ENCODE measurements at places on chromosomes 11 and 22.

DNA sequence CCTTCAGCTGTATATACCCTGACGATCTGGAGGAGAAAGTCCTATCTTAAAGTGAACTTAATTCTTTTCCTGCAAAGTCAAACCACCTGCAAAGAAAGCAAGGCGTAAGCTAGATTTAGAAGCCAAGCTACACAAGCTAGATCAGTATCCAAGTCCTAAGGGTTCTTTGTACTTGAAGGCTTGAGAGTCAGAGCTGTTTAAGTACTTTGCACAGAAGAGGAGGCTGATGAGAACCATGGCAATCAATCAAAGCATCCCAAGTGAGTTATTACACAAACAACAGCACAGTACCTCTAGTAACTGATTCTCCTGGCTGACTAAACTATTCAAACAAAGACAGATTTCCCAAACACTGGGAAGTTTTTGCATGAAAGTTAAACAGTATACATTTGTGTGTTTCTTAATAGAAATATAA lies 1.9 kb downstream of the CDON start:
- DNase-seq, result no peak

- DNase-seq, result no peak
Measured at GRCh38 chr11:76770642-76771445, 12.3 kb upstream of the TSKU start.

- no peak for DNase-seq
Measured at GRCh38 chr22:25410849-25411248, 153.6 kb upstream of the GRK3 start.

DNA sequence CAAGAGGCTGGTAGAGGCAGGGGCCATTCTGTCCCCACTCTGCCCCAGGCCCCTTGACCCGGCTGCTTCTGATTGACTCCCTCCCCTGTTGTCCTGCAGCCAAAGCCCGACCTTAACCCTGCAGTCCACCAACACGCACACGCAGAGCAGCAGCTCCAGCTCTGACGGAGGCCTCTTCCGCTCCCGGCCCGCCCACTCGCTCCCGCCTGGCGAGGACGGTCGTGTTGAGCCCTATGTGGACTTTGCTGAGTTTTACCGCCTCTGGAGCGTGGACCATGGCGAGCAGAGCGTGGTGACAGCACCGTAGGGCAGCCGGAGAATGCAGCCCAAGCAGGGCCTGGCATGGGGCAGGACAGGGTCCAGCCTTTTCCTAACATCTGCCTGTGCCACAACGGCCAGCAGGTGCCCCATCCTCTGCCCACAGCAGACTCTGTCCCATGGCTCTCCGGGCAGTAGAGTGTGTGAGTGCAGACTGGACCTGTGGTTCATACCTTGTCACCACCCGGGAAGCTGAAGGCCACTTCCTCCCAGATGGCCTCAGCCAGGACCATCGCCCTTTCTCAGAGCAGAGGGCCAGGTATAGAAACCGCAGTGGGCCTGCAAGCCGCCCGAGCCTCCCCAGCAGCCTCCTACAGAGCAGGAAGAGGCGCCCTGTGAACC lies 26.8 kb upstream of the MGAT3 start:
- DNase-seq, result no peak

- DNase-seq, result no peak
Measured at GRCh38 chr11:15926071-15926470, 430.3 kb downstream of the SOX6 start.

GRCh38 chr11:58787903-58788302 lies 56.2 kb upstream of the GLYAT start:
- no peak for DNase-seq

- no peak for DNase-seq
Measured at GRCh38 chr11:123740787-123741158, 687 bp downstream of the ZNF202 start.

DNA sequence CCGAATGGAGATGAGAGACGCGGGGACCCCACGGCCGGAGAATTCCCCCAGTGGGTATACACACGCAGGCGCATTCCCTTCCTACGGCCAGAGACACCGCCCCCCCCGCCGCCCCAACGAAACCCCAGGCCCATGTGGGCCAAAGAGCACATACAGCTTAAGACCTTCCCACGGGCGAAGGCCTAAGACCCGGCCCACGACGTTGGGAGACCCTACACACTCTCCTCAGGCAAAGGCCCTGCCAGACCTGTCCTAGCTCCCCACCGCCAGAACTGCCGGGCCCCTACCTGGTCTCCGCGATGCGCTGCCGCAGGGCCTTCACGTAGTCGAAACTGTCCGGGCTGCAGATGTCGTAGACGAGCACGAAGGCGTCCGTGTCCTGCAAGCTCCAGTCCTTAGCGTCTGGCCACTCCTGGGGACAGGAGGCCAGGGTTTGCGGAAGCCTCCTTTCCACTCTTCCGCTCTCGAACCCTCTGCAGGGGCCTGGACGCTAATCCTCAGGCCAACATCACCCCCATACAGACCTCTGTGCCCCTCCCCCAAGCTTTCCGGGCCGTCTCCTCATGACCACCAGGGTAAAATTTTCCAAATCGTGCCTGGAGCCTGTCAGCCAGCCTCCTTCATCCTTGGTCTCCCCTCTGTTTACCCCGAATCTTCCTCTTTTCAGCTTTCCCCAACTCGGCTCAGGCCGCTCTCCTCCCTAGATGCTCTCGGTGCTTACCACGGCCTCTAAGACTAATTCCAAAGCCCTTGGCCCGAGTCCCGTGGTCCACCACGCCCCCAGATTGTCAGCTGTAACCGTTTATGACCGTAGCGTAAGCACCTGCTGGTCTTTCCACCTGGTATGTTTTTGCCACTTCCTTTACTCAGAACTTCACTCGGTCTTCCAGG lies 1.7 kb downstream of the RASL10A start:
- DNase-seq, result no peak

- no peak for DNase-seq
Measured at GRCh38 chr11:57630171-57630570, 19.5 kb downstream of the YPEL4 start.

GRCh38 chr11:122102426-122102825 lies 13.6 kb downstream of the BLID start:
- DNase-seq, result no peak

- DNase-seq, result no peak
Measured at GRCh38 chr11:119315131-119316015, 1.6 kb downstream of the MCAM start.

- DNase-seq, result no peak
Measured at GRCh38 chr22:32528316-32528715, 53.7 kb downstream of the FBXO7 start.

DNA sequence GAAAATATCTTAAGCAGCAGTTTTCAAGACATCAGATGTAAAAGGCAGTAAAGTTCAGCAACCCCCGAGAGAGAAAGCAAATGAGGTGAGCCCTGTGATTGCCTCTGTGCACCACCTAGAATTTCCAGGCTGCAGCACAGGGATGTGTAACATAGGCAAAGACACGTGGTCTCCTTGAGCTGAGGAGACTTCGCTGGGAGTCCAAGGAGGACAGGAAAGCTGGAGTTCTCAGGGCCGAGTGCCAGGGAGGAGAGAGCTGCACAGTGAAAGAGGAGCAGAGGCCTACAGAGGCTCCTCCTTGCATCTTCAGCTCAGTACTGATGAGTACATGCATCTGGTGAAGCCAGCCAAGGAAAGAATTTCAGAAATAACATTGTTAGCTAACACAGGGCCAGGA lies 17.6 kb upstream of the TOLLIP start:
- DNase-seq, result no peak

Data from GOT3 (cell line).